ENCODE measurements at places on chromosomes 6 and 20. TPM values are rescaled to one million over a fixed set of nuclear protein-coding genes. Genes with fewer than 3 reads are reported as not detected.

DNA sequence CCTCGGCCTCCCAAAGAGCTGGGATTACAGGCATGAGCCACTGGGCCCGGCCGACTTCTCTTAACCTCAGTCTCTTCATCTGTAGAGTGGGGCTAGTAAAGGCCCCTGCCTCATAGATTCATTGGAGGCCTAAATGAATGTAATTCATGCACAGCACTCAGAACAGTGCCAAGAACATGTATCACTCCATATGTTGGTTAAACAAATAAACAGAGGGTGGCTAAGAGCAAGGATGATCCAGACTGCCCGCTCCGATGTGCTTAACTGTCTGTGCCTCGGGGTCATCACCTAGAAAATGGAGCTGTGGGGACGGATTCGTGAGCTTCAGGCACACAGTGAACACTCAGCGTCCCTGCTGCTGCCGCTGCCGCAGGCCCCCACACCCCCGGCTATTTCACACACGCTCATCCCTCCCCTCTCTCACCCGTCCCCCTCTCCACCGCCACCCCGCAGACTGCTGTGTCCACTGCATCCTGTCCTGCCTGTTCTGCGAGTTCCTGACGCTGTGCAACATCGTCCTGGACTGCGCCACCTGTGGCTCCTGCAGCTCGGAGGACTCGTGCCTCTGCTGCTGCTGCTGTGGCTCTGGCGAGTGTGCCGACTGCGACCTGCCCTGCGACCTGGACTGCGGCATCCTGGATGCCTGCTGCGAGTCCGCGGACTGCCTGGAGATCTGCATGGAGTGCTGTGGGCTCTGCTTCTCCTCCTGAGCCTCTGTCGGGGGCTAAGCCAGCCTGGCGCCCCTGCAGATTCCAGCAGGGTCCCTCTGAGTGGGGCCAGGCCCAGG, 14.8 kb downstream of the MDFI start:
- H3K36me3 ChIP-seq, result no peaks in the 10 kb centered on the region
- no peak overlapping the region for H3K27ac ChIP-seq
- no peak for DNase-seq
- no peaks in the 10 kb centered on the region for H3K27me3 ChIP-seq

GRCh38 chr20:10800288-10800687, 126.5 kb upstream of the JAG1 start:
- DNase-seq, result no peak
- no peak overlapping the region for H3K4me3 ChIP-seq
- H3K27ac ChIP-seq, result no peak overlapping the region
- no peaks in the 10 kb centered on the region for H3K36me3 ChIP-seq

Gene TCP11
- 193 TPM for total RNA-seq

DNA sequence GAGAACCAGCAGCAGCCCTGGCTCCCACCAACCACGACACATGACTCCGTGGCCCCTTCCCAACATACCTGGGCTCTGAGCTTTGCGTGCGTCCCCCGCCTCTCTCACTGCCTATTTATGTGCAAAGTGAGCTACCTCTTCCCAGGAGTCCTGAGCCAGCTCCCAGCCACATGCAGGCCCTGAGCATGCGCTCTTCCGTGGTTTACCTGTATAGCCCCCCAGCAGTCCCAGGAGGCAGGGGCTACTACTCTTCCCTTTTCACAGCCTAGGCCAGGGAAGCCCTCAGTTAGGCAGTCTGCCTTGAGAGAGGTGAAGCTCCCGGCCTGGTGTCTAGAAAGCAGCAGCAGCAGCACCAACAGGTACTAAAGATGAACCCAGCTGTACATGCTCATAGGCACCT, 114.8 kb upstream of the CDYL start:
- no peak overlapping the region for H3K4me3 ChIP-seq
- H3K36me3 ChIP-seq, result no peaks in the 10 kb centered on the region
- no peaks in the 10 kb centered on the region for H3K4me1 ChIP-seq
- no peak for DNase-seq
- H3K27me3 ChIP-seq, result no peaks in the 10 kb centered on the region

GRCh38 chr20:40744072-40744817, 55.2 kb upstream of the MAFB start:
- no peaks in the 10 kb centered on the region for H3K4me1 ChIP-seq
- H3K4me3 ChIP-seq, result no peak overlapping the region
- no peaks in the 10 kb centered on the region for H3K36me3 ChIP-seq
- DNase-seq, result no peak

GRCh38 chr6:20892365-20892764, 358.1 kb downstream of the CDKAL1 start:
- no peaks in the 10 kb centered on the region for H3K27me3 ChIP-seq
- DNase-seq, result no peak
- H3K27ac ChIP-seq, result no peak overlapping the region
- H3K4me3 ChIP-seq, result no peak overlapping the region
- no peaks in the 10 kb centered on the region for H3K4me1 ChIP-seq

- no peak for DNase-seq
- H3K36me3 ChIP-seq, result no peaks in the 10 kb centered on the region
- no peaks in the 10 kb centered on the region for H3K4me1 ChIP-seq
- H3K27ac ChIP-seq, result no peak overlapping the region
Observed at GRCh38 chr6:163381118-163381756, 33.3 kb upstream of the QKI start.

- peaks cover 3% of the 10 kb centered on the region for H3K4me1 ChIP-seq
- H3K4me3 ChIP-seq, result no peak overlapping the region
- H3K36me3 ChIP-seq, result no peaks in the 10 kb centered on the region
- no peak for DNase-seq
Observed at GRCh38 chr6:44432726-44433125, 45.2 kb downstream of the CDC5L start.

DNA sequence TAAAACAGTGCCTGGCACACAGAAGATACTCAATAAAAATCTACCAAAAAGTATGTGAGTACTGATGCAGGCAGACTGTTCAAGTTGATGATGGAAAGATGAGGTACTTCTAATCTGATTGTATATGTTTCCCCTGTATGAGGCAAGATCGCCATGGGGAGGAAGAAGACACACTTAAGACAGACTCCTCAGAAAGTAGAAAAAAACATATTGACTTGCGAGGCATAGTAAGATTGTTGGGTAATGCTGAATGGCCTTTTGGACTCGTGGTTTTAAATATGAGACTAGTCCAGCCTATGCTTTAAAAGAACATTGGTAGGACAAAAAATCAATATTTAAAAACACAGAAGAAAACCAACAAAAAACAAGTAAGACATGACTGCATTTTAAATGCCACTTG, 72.6 kb downstream of the SHPRH start:
- H3K27me3 ChIP-seq, result no peaks in the 10 kb centered on the region
- DNase-seq, result no peak
- H3K4me1 ChIP-seq, result no peaks in the 10 kb centered on the region
- no peaks in the 10 kb centered on the region for H3K36me3 ChIP-seq
- H3K27ac ChIP-seq, result no peak overlapping the region
- no peak overlapping the region for H3K4me3 ChIP-seq

Gene C20orf141
- total RNA-seq, result 177 TPM

Gene PRR18
- total RNA-seq, result 0.39 TPM

GRCh38 chr20:60104993-60105803, 147.0 kb downstream of the CDH26 start:
- no peak for DNase-seq
- no peak overlapping the region for H3K27ac ChIP-seq
- no peaks in the 10 kb centered on the region for H3K36me3 ChIP-seq
- H3K4me1 ChIP-seq, result no peaks in the 10 kb centered on the region
- H3K4me3 ChIP-seq, result no peak overlapping the region
- no peaks in the 10 kb centered on the region for H3K27me3 ChIP-seq

- H3K36me3 ChIP-seq, result no peaks in the 10 kb centered on the region
- no peak overlapping the region for H3K27ac ChIP-seq
- H3K4me1 ChIP-seq, result no peaks in the 10 kb centered on the region
Observed at GRCh38 chr6:119484598-119484997, 135.0 kb upstream of the MAN1A1 start.

Measured in testis (tissue), 5 donors.